Temporal lobe (tissue), 4 donors: ENCODE measurements at places on chromosomes 13 and 19. TPM values are rescaled to one million over a fixed set of nuclear protein-coding genes. Genes with fewer than 3 reads are reported as not detected.

TMEM161A gene
- 4.7 TPM for total RNA-seq

SIRT2 gene
- 75.0 TPM for total RNA-seq

ZNF546 gene
- total RNA-seq, result 14.0 TPM

HIPK4 gene
- total RNA-seq, result under 0.01 TPM

C13orf46 gene
- total RNA-seq, result 0.25 TPM

CDX2 gene
- total RNA-seq, result not detected

ZNF738 gene
- total RNA-seq, result 22.9 TPM

CYP4F22 gene
- 0.25 TPM for total RNA-seq

CYP4F11 gene
- total RNA-seq, result not detected

PSG6 gene
- total RNA-seq, result not detected

ZNF99 gene
- 0.25 TPM for total RNA-seq

SWSAP1 gene
- 0.25 TPM for total RNA-seq

NLRP4 gene
- not detected for total RNA-seq

ZNF575 gene
- total RNA-seq, result 0.49 TPM

TJP3 gene
- under 0.01 TPM for total RNA-seq
